Activated CD4-positive, alpha-beta T cell treated with anti-CD3 and anti-CD28 coated beads, Interleukin-2, amount 10 ng/mL, durations not matched to agents 7 days and 5 days (primary cell): ENCODE measurements at places on chromosomes 6 and 20. TPM values are rescaled to one million over a fixed set of nuclear protein-coding genes. Genes with fewer than 3 reads are reported as not detected.

DDX27 gene
- total RNA-seq: 42.0 TPM

CD93 gene
- 1.8 TPM for total RNA-seq

GNMT gene
- 1.1 TPM for total RNA-seq

ANKEF1 gene
- 8.7 TPM for total RNA-seq

FAM83C gene
- total RNA-seq: not detected

RBBP9 gene
- total RNA-seq: 12.9 TPM

DNA sequence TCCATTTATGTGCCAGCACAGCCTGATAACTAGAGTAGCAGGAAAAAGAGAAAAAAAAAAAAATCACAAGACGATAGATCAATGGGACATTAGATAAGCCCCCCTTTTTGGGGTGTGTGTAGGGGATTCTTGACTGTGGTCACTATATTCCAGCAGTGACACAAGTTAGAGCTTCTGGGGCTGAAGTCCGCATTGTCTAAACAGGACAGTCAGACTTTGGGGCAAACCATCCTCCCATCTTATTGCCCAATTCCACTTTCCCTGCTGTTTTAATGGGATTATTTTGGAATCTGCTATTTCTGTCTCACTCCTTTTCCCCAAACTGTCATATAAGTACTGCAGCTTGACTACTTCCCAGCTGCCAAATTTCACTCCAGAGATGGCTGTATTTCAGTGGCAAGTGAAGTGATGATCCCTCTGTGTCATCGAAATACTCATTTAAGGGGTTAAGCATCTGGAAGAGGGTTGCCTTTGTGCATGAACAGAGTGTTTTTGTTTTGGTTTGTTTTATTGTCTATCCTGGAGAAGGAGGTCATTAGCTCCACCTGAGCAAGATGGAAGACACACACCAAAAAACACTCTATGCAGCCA is 182.5 kb downstream of the ATXN1 start:
- H3K4me1 ChIP-seq: peaks cover 8% of the 10 kb centered on the region
- no peak for DNase-seq
- no peak overlapping the region for H3K27ac ChIP-seq
- no peaks in the 10 kb centered on the region for H3K27me3 ChIP-seq
- H3K36me3 ChIP-seq: peaks cover 22% of the 10 kb centered on the region
- no peak overlapping the region for H3K4me3 ChIP-seq

DNA sequence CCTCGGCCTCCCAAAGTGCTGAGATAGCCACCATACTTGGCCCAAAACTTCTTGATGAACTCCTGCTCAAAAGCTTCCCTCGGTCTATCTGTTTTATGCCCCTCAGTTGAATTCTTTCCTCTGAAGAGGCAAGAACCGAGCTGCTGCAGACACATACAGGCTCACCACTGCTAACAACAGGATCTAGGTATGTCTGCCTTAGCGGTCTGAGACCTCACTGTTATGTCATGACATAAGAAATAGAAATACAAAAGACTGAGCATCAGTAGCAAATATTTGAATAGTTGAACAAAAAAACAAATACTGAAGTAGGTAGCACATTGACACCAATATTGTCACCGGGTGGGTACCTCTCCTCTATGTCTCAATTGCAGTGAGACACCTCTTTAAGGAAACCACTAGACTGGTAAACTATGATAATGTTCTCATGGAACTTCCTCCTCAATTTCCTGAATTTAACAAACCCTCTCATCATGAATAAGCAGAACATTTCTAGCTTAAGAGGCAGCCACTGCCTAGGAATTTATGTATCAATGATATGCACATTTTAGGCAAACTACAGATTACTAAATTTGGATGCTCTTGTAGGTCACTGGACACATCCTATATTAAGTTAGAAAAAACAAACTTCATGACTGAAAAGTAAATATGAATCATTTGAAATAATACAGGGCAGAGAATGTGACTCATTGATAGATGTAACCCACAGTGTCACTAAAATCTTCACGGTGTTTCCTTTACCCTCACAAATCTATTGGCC is 9.4 kb upstream of the STXBP5 start:
- H3K27ac ChIP-seq: peak overlapping the region; percentile 14
- no peaks in the 10 kb centered on the region for H3K27me3 ChIP-seq
- no peak for DNase-seq
- no peaks in the 10 kb centered on the region for H3K36me3 ChIP-seq
- H3K4me1 ChIP-seq: peaks cover 16% of the 10 kb centered on the region

DNA sequence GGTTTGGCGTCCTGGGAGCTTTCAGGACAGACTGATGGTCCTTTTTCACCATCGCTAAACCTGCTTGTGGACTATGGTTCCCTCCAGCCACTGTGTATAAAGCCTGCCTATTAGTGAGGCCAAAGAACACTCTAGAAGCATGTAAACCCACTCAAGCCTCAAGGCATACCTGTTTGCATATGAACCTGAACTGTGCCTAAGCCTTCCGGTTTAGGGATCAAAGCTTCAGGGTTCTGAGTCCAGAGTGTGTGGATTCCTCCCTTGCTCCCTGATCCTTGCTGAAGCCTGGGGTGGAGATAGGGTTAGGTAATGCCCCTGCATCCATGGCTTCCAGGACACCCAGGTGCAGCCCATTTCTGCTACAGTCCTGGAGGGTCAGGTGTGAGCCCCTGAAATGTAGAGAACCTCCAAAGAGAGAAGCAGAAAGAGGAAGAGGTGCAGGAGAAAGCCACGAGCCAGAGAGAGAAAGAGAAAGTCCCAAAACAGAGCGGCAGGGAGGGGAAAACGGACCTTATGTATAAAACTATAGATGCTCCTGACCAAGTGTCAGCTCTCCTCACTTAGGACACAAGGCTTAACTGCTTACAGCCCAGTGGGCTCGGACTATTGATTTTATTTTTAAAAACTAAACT is 93.3 kb downstream of the SCML4 start:
- peaks cover 87% of the 10 kb centered on the region for H3K4me1 ChIP-seq
- peak overlapping the region; percentile 89 for H3K4me3 ChIP-seq
- H3K36me3 ChIP-seq: peaks cover 46% of the 10 kb centered on the region

GRCh38 chr6:130365166-130366106 is at the start of gene TMEM200A:
Gene TMEM200A (plus strand): TSS chr6:130366017. CDS start chr6:130440423, 74,406 bp downstream.
- H3K4me3 ChIP-seq: peak within 1 kb of the TSS; percentile 70
- no peak within 1 kb of the TSS for H3K27ac ChIP-seq
- H3K36me3 ChIP-seq: peaks cover 3% of the 10 kb centered on the region

- DNase-seq: no peak
- no peak overlapping the region for H3K27ac ChIP-seq
- no peaks in the 10 kb centered on the region for H3K36me3 ChIP-seq
- peaks cover 12% of the 10 kb centered on the region for H3K27me3 ChIP-seq
Observed at GRCh38 chr6:138656364-138657064, 117.1 kb upstream of the CCDC28A start.

DNA sequence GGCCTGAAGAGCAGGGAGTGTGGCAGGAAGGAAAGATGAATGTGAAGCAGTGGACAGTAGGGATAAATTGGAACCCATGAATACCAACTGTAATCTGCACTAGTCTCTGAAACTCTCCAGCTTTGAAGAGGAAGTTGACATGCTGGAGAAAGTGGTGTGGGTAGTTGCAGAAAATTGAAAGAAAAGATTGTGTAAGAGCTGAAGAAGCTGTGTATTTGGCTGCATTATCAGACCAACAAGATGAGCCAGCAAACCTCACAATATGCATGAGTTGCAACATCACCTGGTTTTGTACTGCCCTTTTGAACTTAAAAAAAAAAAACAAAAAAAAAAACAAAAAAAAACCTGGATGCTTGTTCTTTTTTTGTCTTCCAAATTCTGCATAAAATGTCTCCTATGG is 921.9 kb upstream of the EYS start:
- no peaks in the 10 kb centered on the region for H3K27me3 ChIP-seq
- no peaks in the 10 kb centered on the region for H3K4me1 ChIP-seq
- H3K4me3 ChIP-seq: no peak overlapping the region
- no peak overlapping the region for H3K27ac ChIP-seq
- DNase-seq: no peak
- no peaks in the 10 kb centered on the region for H3K36me3 ChIP-seq

- H3K4me1 ChIP-seq: peaks cover 17% of the 10 kb centered on the region
- H3K36me3 ChIP-seq: peaks cover 15% of the 10 kb centered on the region
- no peak overlapping the region for H3K27ac ChIP-seq
- H3K4me3 ChIP-seq: no peak overlapping the region
Observed at GRCh38 chr6:111159633-111160032, 72.3 kb downstream of the SLC16A10 start.

DNA sequence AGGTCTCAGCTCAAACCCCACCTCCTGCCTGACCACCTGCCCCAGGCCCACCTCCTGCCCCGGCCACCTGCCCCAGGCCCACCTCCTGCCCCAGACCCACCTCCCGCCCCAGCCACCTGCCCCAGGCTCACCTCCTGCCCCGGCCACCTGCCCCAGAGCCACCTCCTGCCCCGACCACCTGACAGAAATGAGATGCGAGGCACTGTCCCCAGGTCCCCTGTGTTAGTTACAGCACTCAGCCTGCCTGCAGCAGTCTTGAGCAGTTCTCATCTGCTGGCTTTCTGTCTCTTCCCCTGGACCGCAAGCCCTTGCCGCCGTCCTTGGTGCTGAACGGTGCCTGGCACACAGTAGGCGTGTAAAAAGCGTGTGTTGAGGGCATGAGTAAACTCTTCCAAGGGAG is 79.5 kb downstream of the CDH4 start:
- DNase-seq: no peak
- no peaks in the 10 kb centered on the region for H3K36me3 ChIP-seq
- no peaks in the 10 kb centered on the region for H3K4me1 ChIP-seq
- H3K27me3 ChIP-seq: no peaks in the 10 kb centered on the region
- H3K4me3 ChIP-seq: no peak overlapping the region

GRCh38 chr6:75458895-75459294 is 34.7 kb downstream of the FILIP1 start:
- no peaks in the 10 kb centered on the region for H3K36me3 ChIP-seq
- H3K27me3 ChIP-seq: peaks cover 5% of the 10 kb centered on the region
- no peaks in the 10 kb centered on the region for H3K4me1 ChIP-seq
- no peak overlapping the region for H3K4me3 ChIP-seq
- no peak for DNase-seq

DNA sequence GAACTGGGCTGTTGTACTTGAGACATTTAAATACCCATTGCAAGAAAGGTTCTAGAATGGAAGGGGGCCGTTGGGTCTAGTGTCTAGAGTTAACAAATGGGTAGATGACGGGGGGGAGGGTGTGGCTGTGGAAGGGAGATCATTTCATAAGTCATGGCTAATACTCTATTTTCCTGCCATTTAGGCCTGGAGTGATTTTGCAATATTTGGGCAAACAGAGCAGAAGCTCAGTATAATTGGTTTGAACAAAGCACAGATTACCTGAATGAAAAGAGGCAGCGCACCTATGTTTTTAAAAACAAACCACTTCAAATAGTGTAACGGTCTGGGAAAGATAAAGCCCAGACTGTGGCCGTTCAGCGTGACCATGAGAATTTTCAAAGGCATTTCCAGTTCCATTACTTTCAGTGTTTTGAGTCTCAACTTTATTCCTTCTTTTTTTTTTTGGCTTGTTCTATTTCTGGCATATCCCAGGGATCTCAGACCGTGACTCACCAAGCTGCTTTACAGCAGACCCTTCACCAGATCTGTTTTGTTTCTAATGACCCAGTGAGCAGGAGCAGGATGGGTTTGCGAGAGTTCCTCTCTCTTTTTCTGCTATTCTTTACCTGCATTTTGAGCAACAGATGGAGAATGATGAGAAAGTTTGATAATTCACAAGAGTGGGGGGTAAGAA is 73.7 kb downstream of the LYRM2 start:
- no peak overlapping the region for H3K27ac ChIP-seq
- no peak for DNase-seq
- no peak overlapping the region for H3K4me3 ChIP-seq
- H3K27me3 ChIP-seq: peaks cover 1% of the 10 kb centered on the region
- no peaks in the 10 kb centered on the region for H3K4me1 ChIP-seq

GRCh38 chr6:131387562-131388447 is 185.2 kb upstream of the ARG1 start:
- no peaks in the 10 kb centered on the region for H3K4me1 ChIP-seq
- no peak for DNase-seq
- H3K36me3 ChIP-seq: peaks cover 3% of the 10 kb centered on the region
- H3K27ac ChIP-seq: no peak overlapping the region
- no peak overlapping the region for H3K4me3 ChIP-seq
